ENCODE measurements at places on chromosomes 2 and 18.

DNA sequence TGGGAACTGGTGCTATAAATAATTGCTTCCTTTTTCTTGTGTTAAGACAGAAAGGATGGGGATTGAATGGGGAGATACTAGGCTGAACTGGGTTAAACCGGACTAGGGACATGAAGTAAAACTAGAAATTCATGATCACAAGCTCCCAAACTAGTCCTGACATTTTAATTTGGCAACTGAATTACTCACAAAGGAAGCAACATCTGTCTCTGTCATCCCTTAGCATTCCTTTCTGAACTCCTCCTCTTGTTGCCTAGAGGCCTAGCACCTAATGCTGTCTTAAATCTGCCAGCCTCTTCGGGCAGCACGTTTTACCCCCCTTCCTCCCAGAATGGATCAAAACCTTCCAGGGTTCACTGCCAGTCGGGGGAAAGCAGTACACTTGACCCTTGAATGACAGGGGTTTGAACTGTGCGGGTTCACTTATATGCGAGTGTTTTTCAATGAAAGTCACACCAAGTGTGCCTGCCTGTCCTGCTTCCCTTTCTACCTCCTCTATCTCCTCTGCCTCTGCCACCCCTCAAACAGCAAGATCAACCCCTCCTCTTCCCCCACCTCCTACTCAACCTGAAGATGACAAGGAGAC is 8.2 kb downstream of the KCTD1 start:
- DNase-seq, result peak; percentile 61

- peak; percentile 45 for DNase-seq
Observed at GRCh38 chr2:158487419-158487818, 30.7 kb downstream of the PKP4 start.

DNA sequence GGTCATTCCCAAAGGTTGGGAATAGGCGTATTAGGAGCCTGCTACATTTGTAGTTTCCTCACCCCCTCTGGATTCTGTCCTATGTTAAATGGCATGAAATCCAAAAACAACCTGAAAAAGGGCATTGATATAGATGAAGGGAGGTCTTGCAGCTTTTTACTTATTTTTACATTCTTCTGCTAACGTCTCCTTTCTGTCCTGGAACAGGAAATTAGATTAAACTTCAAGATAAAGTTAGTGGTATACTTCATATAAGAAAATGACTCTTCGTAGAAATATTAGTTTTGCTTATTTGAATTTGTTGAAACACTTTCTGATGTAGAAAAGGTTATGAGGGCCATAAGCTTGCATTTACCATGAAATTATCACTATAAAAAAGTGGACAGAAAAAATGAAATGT is 694.5 kb downstream of the ADCYAP1 start:
- no peak for DNase-seq

DNA sequence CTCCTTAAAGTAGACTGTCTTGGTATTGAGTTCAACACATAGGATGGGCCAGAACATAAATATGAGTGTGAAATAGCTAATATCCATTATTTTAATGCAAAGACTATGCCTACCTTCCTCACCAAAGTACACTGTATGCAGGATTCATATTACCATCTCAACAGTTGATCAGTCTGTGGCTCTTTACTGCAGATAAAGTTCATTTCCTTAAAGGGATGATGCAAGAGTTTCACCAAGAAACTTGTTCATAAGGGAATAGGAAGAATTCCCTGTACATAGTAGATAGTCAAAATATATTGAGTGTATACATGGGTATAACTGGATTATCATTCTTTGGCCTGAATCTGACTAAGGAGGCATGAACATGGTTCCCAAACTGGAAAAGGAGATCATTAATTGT is 35.0 kb downstream of the MARS2 start:
- no peak for DNase-seq

DNA sequence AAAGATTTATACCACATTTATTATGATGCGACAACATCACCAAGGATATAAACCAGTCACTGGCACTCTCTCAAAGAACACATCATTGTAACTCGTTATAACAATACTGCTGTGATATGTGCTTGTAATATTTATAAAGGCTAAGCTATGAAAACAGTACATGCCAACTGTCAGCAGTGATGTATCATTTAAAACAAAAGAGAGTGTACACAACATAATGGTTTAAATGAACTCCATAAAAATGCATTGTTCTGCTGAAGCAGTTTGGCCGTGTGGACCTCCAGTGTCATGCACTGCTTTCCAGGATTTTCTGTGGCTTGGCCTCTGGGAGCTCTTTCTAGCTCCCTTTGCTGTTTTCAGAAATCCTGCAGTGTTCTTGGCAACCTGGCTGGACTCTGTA is 215.6 kb downstream of the MTX2 start:
- DNase-seq, result no peak

DNA sequence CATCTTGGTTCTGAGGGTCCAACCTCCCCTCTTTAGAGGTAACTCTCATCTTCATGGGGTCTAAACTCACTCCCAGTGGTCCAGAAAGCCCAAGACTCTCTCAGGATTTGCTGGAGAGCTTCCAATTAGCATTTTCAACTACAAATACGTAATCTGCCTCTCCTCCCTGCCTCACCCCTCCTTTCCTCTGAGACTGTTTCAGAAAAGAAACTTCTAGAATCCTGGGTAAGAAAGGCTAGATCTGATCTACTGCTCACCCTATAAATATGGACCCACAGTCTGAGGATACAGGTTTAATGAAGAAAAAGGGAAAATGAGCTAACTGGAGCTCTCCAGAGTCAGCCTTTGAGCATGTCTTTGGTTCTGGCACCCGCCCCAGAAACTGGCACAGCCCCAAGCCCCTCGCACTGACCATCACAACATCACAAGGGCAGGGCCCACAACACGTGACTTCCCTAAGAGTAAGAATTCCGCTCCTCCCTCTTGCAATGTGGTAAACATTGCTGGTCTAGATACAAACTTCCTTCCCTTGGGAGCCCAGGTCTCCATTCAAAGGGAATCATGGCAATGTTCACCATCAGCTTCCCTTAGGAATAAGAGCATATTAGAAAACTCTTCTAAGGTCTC is 21.7 kb upstream of the IHH start:
- DNase-seq, result no peak

DNA sequence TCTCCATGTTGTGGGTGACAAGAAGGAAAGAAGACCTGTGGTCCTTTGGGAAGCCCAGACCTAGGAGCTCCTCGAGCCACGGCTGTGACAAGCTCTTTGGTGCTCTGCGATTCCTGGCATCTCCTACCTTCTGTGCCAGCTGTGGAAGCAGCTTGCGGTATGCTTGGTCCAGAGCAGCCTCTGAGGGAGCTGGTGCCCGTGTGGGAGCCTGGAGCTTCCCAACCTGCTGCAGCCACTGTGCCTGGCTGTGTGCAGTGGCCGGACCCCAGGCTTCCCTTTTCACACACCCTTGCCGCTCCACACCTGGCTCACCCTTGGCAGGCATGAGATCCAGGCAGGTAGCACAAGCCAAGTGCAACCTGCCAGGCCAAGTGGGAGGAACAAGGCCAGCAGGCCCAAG is 1328.6 kb upstream of the SLC39A10 start:
- no peak for DNase-seq

- DNase-seq, result peak; percentile 23
Observed at GRCh38 chr2:27884601-27885000, 5.6 kb downstream of the RBKS start.

GRCh38 chr18:50372743-50373142 is 2.1 kb upstream of the SKA1 start:
- no peak for DNase-seq

DNA sequence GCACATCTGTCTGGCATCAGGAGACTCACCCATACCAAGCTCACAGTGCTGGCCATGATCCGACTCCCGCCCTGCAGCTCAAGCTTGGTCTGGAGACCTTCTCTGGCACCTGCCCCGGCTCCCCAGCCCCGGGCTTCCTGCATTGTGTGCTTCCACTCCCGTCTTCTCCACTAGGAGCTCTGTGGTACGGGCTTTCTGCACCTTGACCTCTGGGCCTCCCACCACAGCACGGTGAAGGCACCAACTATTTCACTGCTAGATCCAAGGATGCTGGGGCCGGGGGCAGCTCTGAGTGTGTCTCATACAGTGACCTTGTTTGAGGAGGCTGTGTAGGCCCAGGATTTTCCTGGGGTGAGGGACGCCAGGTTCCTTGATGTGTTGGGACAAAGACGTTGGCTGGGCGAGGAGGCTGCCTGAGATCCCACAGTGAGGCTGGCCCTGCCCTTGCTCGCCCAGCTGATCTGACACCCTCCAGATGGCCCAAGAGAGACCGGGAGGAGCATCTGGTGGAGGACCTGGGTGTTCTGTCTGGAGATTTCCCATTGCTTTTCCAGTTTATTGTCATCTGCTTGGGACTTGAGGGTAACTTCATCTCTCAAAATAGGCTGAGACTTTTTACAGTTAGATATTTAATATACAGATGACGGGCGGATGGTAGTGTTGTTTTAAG is 64.0 kb downstream of the HPCAL1 start:
- no peak for DNase-seq

DNA sequence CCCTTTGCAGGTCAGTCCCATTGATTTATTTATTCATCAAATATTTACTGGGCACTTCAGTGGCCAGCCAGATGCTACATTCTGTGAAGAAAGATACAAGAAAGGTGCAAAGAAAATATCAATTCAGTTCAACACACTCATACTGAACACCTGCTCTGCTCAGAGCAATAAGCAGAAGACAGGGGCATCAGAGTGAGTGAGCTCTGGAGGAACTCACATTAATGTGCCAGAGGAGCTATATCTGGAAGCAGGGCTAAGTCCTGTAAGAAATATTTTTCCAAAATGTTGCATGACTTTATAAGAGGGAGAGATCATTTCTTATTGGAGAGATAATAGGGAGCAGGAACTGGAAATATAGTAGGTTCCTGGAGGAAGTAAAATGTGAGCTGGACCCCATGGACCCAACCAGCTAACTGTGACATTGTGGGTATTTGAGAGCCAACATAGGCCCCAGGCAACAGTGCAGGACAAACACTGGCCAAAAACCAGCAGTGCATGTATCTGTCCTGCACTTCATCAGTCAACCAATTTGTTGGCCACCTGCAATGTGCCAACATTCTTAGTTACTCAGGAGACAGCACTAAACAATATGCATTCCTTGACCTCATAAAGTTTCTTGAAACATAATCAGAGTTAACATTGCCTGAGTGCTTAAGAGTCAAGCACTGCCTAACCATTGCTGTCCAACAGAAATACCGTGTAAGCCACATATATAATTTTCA is 102.7 kb upstream of the PTPRM start:
- no peak for DNase-seq

DNA sequence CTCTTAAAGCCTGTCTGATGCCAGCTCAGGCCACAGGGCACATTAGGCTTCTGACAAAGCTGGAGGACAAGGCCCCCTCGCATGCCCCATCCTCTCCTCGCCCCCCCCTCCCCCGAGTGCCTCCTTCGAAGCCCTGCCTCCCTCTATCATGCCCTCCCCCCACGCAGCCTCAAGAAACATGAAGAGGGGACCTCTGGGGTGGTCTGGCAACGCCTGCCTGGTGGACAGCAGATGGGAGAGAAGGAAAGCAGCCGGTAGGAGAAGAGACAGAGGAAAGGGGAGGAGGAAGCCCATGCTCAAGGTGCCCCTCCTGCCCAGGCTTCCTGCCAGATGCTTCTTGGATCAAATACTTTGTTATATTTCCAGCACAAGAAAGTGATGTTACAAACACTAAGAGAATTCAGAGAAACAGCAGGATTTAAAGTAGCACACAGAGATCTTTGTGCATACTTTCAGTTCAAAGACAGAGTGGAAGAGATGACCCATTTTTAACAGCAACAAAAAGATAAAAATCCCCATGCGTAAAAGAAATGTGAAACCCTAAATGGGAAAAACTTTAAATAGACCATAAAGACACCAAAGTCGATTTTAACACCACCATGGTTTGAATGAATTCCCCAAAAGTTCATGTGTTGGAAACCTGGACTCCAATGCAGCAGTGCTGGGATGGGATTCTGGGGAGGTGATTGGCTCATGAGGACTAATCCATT is 19.0 kb downstream of the BOK start:
- DNase-seq, result no peak

GRCh38 chr18:10488017-10488416 is 33.6 kb downstream of the APCDD1 start:
- DNase-seq, result no peak

DNA sequence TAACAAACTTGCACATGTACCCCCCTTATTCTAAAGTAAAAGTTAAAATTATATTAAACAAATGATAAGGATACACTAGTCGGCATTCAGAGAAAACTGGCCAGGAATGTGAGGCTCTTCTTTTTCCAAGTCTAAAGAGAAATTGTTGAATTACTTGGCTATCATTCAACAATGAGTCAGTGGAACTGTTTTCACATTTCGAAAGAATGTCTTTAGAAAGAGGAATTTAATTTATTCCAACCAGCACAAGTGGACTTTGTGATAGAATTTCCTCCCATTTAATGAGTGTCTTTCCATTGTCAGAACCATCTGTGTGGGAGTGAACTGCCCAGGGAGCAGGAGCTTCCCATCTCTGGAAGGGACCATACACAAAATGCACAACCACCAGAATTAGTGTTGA is 792.2 kb downstream of the EPHA4 start:
- peak; percentile 50 for DNase-seq

DNA sequence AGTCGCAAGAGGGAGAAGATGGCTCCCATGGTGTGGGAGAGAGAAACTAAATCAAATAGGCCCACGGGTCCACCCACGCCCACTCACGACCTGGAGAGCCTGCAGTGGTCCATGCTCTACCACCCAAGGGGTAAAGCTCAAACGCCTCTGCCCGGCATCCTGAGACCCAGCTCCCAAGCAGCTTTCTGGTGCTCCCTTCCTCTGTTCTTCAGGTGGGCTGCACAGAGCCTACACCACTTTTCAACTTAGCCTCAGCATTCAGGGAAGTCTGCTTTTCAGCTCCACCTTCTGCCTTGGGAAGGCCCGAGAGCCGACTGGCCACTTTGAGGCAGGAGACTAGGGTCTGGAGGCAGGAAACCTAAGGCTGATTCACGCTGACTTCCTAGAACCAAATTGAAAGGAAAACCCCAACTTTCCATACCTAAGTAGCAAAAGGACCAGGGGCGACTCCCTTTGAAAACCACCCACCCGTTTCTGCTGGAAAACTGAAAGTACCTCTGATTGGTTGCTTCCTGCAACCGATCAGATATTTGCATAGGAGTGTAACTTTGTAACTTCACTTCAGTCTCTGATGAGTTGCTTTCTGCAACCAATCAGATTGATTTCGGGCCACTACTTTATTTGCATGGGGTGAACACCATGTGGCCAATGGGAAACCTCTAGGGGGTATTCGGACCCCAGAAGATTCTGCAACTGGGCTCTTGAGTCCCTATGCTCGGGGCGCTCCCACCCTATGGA is 26.8 kb upstream of the SPATA3 start:
- DNase-seq, result peak; percentile 9
